Endothelial cell of umbilical vein (primary cell): ENCODE measurements at places on chromosomes 3 and 15. TPM values are rescaled to one million over a fixed set of nuclear protein-coding genes. Genes with fewer than 3 reads are reported as not detected.

- H3K27ac ChIP-seq, result no peak overlapping the region
- H3K27me3 ChIP-seq, result peaks cover 23% of the 10 kb centered on the region
- H3K4me3 ChIP-seq, result no peak overlapping the region
- DNase-seq, result peak; percentile 42
Measured at GRCh38 chr15:78709263-78709882, 68.4 kb upstream of the CHRNB4 start.

GRK7 gene
- not detected in 2 replicates for polyA plus RNA-seq

DNA sequence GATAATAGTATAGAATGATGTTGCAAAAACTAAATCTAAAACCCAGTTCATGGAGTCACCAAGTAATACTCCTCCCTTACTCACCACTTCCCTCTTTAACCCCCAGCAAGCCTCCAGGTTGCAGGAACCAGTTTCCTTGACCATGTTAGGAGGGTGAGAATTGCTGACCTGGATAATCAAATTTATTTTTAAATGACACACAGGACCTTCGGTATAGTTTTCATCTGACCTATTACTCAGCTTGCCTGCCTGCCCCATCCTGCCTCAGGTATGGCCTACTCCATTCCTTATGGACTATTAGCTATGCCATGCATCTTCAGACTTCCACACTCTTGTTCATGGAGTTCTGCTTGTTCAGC is 883 bp downstream of the RTP4 start:
- H3K36me3 ChIP-seq, result no peaks in the 10 kb centered on the region
- no peak overlapping the region for H3K27ac ChIP-seq

- H3K27ac ChIP-seq, result no peak overlapping the region
- DNase-seq, result no peak
- H3K4me1 ChIP-seq, result no peaks in the 10 kb centered on the region
- no peaks in the 10 kb centered on the region for H3K27me3 ChIP-seq
- no peak overlapping the region for H3K4me3 ChIP-seq
Measured at GRCh38 chr3:72510247-72510646, 338.0 kb downstream of the SHQ1 start.

CPLX3 gene
- polyA plus RNA-seq, result not detected in 2 replicates

ITPKA gene
- 0.14 and 0.25 TPM in 2 replicates for polyA plus RNA-seq

DNA sequence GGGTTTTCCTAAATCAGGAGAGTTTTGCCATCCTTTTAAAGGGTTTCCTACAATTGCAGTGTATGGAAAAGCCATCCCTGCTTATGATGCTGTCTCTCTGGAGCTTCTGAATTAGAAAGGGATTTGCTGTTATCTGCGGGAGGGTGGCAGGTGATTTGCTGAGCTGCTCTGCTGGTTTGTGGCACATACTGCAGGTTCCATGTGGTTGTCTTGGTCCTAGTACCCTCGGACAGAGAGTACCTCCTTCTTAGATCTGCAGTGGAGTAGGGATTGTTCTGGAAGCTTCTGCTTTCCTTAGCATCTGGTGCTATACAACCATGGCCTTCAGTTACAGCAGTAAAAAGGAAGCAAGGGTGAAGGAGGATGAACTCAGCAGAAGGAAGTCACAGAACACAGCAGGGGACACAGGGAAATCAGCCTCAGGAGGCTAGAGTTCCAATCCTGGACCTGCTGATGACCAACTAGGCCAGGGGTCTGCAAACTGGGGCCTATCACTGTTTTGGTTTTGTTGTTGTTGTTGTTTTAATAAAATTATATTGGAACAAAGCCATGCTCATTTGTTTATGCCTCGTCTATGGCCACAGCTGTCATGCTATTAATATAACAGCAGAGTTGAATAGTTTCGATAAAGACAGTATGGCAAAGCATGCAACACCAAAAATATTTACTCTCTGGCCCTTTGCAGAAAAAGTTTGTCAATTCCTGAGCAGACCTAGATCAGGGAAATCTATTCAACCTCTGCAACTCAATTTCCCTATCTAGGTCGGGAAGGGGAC is 39.5 kb downstream of the STARD5 start:
- no peaks in the 10 kb centered on the region for H3K4me1 ChIP-seq
- H3K36me3 ChIP-seq, result no peaks in the 10 kb centered on the region
- no peak for DNase-seq
- H3K27ac ChIP-seq, result no peak overlapping the region
- H3K27me3 ChIP-seq, result no peaks in the 10 kb centered on the region
